ENCODE measurements at places on chromosomes 13 and 19. TPM values are rescaled to one million over a fixed set of nuclear protein-coding genes. Genes with fewer than 3 reads are reported as not detected.

- DNase-seq = no peak
These were observed 143.5 kb upstream of the UBL3 start for GRCh38 chr13:29993716-29994488.

KLK15 gene
- total RNA-seq = not detected

ZNF628 gene
- 8.7 TPM for total RNA-seq

GRCh38 chr13:44453881-44454280 lies 80.3 kb downstream of the SERP2 start:
- DNase-seq = no peak

- DNase-seq = peak; percentile 46
These were observed 9.1 kb upstream of the C19orf12 start for GRCh38 chr19:29724102-29724641.

YJEFN3 gene
- total RNA-seq = 5.2 TPM

DNA sequence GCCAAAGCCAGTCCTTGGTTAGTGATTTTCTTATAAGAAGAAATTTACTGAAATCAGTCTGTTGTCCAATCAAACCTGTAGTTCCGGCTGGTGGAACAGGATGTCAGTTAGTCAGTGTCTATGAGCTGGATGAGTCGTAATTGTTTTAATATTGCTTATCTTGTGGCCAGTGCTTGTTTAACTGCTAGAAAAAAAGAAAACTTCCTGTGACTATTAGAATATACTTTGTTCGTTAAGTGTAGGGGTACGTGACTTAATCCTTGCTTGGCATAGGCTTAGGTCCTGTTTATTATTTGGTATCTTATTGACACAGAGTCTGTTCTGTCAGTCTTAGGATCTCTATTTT lies 1484.8 kb upstream of the MIR17HG start:
- DNase-seq = no peak

DNA sequence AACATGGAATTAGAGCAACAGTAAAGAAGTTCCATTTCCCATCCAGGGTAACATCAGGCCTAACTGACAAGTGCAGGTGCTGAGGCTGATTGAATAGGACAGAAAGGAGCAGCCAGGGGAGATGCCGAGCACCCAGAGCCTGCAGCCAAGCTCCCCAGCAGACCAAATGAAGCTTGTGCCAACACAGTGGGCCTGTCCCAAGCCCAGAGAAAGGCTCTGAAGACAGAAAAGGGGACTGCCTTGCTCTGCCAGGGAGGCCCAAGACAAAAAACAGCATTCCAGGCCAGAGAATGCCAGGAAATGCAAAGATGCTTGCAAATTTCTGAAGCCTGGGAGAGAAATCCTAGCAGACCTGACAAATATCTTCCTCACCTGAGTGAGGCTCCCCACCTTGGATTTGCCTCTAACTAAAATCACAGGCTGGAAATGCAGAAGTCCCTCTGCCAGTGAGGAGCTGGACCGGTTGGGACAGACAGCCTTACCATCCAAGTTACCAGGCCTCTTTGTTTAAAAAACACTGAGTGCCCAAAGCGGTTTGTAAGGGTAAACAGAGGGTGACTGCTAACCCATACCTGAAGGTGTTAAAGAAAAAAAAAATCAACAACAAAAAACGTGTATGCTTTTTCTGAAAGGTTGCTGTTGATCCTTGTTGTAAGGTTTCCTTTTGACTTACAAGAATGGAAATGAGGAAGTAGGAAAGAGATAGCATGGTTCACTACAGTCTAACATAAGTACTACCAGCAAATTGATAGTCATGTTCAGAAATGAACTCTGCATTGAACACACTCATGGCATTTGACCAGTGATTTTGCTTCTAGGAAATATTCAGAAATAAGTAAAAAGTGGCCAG lies 11.8 kb upstream of the HMGB1 start:
- DNase-seq = peak; percentile 8

ADAMTS10 gene
- total RNA-seq = 58.7 TPM

DNA sequence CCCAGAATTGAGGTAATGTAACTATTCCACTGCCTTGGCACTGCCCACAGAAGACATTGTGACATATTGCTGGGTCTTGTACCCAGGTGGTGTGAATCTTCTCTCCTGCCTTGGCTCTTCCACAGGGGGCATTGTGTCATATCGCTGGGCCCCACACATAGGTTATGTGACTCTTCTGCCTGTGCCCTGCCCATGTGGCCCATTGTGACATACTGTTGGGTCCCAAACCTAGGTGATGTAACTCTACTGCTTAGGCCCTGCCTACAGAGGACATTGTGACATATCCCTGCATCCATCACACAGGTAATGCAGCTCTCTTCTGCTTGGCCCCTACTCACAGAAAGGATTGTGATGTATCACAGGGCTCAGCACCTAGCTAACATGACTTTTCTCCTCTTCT lies 37.5 kb upstream of the ZNF254 start:
- no peak for DNase-seq

DNA sequence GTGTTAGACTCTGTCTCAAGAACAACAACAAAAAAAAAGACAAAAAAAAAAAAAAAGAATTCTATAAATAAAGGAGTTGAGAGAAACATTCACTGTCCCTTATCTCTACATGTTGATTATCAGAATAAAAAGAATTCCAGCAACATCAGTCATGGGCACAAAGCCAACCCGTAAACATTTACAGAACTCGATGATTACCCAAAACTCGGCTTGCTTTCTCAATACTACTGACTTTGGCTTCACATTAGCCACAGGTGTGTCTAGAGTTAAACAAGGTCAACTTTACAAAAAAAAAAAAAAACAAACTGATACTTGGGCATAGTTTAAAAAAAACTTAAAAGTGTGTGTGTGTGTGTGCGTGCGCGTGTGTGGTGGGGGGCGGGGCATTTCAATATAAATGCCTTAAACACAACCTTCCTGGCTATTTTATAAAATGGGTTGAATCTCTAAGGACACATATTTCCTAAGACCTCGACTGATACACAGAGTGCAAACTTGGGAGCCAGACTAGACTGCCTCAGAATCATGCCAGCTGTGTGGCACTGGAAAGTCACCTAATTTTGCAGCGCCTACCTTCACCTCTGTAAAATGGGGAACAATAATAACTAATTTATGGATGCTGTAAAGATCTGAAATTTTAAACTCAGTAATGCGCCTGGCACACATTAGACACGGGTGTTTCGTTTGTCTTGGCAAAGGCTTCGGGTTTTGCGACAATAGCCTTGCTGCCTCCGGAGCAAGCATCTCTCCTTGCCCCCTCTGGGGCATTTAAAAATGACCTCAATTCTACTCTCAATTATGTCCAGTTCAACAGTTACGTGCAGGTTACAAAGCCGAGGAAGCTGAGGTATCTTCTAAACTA lies 922 bp downstream of the EBPL start:
- no peak for DNase-seq

DNA sequence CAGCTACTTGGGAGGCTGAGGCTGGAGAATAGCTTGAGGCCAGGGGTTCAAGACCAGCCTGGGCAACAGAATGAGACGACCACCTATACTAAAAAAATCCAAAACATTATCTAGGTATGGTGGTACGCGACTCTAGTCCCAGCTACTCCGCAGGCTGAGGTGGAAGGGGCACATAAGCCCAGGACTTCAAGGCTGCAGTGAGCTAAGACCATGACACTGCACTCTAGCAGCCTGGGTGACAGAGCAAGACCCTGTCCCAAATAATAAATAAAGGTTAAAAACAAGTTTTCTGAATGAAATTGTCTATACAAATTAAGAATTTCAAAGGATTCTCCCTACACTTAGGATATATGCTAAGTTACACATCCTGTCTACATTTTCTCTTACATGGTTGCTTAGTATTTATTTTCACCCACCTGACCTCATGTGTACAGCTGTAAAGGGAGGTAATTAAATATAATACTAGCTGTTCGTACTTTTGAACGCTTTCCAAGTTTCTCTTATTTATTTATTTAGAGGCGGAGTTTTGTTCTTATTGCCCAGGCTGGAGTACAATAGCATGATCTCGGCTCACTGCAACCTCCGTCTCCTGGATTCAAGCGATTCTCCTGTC lies 1.6 kb downstream of the SLC25A30 start:
- no peak for DNase-seq

DNA sequence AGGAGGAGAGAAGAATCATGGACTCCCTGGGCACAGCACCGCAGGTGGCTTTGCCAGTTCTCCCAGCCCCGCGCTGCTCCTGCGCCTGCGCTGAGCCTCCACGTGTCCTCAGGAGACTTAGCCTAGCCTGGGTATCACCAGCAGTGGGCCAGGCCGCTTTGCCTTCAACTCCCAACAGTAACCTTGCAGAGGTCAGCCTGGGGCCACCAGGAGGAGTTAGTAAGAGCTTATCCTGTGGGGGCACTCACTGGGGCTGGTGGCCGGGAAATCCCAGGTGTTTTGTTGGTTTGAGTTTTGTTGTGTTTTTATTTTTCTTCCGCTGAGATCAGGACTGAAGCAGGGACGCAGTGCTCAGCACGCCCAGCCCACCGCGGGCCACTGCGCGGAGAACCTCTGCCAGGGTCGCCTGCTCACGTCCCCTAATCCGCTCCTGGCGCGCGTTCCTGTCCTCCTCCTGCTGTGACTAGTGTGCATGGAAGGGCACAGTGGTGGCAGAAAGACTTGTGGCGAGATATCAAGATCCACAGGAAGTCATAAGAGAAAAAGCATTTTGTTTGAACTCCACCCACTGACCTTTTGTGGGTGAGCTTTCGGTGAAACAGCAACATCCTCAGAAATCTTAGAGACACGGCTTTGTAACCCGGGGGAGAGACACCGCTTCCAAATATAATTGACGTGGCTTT lies 207.4 kb upstream of the RFC3 start:
- no peak for DNase-seq

B3GNT3 gene
- total RNA-seq = 0.77 TPM

FRY gene
- 4.5 TPM for total RNA-seq

C19orf81 gene
- total RNA-seq = not detected

GSX1 gene
- not detected for total RNA-seq

DNA sequence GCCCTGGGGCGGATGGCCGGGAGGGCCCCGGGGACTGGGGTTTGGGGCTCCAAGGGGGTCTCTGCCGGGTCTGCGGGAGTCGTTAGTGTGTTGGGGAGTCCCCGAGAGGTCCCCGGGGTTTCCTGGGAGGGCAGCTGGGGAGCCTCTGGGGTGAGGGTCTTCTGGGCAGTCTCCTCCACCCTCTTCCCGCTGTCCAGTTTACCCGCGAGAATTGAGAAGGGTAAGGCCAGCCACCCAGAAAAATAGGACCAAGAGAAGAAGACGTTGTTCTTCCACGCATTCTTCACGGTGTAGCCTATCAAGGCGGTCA lies 1.0 kb upstream of the ETFB start:
- no peak for DNase-seq

GRCh38 chr13:105918842-105919741 lies 616.4 kb downstream of the EFNB2 start:
- no peak for DNase-seq

GRCh38 chr19:1651568-1652291 lies 685 bp downstream of the TCF3 start:
- DNase-seq = peak; percentile 33

PBX4 gene
- 0.82 TPM for total RNA-seq

GRCh38 chr13:35763782-35764123 lies 287.3 kb upstream of the MAB21L1 start:
- DNase-seq = no peak

GRCh38 chr13:75050419-75051046 lies 431.4 kb downstream of the TBC1D4 start:
- no peak for DNase-seq

DNA sequence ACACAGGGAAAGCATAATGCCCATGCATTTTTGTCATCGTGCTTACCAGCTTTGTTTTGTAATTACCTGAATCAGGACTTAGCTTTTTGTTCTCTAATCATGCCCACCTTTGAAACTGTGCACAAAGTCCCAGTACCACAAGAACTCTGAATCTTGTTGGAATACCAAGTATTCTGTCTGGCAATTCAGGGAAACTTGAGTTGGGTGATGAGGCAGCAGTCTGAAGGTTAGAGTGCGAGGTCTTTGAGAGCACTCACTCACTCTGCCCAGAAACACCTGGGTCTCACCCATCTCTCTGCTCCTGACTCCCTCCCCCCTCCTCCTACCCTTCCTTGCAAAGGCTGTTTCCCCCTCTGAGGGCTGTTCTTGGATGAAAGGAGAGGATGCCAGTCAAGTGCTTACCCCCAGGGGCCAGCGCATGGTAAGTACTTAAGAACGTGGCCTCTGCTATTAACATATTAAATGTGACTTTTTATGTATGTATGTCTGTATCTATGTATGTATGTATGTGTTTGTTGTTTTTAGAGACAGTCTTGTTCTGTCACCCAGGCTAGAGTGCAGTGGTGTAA lies 22.4 kb downstream of the SIPA1L3 start:
- DNase-seq = no peak

- no peak for DNase-seq
These were observed 833 bp downstream of the GAMT start for GRCh38 chr19:1400281-1401137.

ZNF253 gene
- total RNA-seq = 23.3 TPM

Measured in endothelial cell (in vitro differentiated cells).